ENCODE measurements at places on chromosomes 7 and 10.

- no peak for DNase-seq
Observed at GRCh38 chr10:35000936-35001335, 89.2 kb downstream of the CUL2 start.

GRCh38 chr10:128979405-128979804, 487.6 kb upstream of the MGMT start:
- no peak for DNase-seq

DNA sequence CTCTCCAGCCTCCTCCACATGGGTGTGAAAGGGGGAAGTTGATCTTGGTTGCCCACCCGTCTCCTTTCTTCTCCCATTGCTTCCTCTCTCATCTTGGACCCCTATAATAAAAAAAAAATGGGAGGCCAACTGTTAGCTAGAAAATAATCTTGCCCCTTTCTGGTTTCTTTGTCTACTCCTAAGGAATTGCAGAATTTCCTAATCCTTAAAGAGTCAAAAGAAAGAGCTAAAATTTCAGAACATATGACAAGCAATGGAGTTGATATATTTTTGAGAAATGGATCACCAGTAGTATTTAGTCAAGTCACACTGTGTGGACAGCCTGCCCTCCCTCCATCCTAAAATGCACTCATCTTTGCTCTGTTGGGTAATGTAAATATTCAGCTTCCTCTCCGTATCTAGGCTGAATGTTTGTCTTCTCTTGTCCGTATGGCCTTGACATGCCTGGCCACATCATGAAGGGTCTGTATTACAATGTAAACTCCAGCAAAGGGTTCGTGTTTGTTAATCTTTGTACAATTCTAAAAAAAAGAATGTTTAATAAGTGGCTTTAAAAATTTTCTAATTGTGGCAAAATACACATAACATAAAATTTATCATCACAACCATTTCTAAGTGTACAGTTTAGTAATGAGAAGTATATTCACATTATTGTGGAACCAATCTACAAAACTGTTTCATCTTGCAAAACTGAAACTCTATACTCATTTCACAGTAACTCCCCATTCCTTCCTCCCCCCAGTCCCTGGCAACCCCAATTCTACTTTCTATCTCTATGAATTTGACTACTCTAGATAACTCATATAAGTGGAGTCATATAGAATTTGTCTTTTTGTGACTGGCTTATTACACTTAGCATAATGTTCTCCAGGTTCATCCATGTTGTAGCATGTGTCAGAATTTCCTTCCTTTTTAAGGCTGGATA, 71.5 kb downstream of the ZNF92 start:
- DNase-seq: peak; percentile 33

DNA sequence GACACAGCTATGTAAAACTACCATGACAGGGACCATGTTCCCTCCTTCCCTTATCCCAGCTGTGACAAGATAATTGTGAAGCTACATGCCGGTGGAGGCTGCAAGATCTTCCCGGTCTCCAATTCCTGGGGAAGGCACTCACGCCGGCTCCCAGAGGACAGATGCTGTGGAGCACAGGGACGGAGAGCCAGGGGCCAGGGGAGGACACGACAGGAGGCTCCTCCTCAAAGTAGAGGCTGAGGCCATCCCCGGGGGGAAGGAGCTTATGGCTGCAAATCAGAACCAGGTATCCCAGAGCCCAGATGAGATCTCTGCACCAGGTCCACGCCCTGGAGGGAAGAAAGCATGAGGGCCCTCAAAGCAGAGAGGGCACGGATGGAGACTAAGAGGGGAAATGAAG, 286.2 kb downstream of the TCERG1L start:
- no peak for DNase-seq

DNA sequence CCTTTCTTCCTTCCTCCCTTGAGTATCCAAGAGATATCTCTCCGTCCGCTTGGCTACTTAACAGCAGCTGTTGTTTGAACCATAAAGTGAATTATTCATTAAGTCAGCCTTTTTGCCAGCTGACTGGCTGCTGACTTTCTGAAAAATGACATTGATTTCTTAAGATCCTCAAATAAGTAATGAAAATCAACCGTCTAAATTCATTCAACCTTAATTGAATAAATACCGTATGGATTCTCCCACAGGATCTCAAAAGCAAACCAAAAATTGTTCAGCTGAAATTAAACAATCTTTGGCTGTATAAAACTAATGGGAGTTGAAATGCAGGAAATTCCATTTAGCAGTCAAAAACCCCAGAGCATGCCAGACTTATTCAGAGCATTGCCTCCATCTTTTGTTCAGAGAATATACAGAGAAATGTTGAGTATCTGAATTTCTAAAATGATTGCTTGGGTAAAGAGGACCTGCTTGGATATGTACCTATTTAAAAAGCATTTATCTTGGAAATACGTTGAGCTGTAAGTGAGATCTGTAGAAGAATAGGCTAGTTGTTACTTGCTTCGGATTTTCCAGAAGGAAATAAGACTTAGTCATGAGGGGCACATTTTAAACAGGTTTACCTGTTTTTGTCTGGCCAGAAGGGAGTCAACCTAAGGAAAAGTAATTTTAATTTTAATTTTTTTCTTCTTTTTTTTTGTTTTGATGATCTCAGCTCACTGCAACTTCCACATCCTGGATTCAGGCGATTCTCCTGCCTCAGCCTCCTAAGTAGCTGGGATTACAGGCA, 136.2 kb downstream of the PLXDC2 start:
- peak; percentile 64 for DNase-seq

DNA sequence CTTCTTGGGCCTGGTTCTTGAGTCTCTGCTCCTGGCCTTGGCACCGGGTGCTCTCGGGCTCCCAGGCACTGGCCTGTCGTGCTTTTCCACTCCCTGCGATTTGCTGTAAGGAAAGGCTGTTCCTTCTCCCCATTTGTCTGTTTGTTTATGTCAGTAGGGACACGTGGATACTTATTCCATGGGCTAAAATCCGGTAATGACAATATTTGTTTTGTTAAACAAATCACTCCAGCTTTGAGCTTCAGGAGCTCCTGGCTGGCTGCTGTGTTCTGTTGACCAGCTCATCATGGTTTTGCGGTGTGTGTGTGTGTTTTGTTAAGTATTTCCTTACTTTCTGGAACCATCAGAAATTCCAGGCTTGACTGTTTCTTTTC, 17.5 kb upstream of the JAKMIP3 start:
- DNase-seq: no peak

GRCh38 chr7:159102681-159103381, 41.8 kb downstream of the VIPR2 start:
- DNase-seq: no peak

GRCh38 chr7:149713061-149713730, 60.2 kb downstream of the ZNF467 start:
- DNase-seq: no peak

All from epithelial cell of esophagus (primary cell).